ENCODE measurements at places on chromosomes 5 and 9.

GRCh38 chr5:612498-613424 is 621 bp downstream of the CEP72 start:
- no peak for DNase-seq

DNA sequence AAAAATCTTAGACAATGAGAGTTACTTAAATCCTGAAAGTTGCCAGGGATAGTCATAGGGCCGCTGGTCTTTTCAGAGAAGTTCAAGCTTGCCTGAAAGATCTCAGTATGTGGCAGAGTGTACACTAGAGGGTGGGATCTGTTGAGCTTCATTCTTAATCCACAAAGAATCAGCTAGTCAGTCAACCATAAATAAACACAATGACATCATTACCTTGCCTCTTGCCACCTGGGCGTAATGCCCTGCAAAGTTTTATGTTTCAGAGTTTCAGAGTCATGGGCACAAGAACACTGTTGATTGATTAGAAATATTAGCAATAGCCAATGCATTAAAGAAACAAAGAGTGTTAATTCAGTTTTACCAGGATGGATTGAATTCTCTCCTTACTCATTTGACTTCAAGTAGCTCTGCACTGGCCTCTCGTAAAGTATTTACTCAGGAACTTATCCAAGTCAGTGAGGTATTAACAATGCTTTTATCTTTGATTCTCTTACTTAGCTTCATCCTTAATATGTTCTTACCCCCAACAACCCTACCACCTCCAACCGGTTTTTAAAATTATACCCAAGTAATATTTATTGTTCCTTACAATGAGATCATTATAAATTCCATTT is 14.3 kb upstream of the ANXA1 start:
- no peak for DNase-seq

GRCh38 chr9:36100532-36100931 is 36.0 kb upstream of the GLIPR2 start:
- no peak for DNase-seq

DNA sequence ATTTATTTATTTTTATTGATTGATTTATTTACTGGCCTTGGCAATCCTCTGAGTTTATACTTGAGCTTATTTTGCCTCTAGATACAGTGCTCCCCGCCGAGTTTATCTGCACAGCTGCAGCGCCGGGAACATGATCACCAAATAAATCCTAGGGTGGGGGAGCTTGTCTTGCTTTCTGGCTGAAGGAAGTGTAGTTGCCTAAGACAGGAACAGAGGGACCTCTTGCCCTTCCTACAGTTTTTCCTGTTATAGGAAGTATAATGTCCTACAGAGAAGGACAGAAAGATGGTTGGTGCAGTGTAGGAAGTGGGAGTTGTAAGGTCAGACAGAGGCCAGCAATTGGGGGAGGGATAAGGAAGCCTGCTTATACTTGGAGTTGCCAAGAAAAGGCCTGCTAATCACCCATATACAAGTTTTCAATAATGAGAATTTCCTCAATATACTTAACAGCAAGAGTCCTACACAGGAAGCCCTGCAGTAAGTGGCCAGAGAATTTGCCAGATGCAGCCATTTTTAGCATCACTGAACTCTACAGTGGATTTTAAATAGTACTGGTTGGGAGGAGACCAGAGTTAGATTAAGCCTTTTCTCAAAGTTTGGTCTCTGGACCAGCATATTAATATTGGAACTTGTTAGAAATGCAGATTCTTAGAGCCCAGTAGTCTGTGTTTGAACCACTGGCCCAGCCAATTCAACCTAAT is 7.7 kb downstream of the AOPEP start:
- DNase-seq = no peak

GRCh38 chr9:121055642-121056143 is 5.6 kb upstream of the C5 start:
- no peak for DNase-seq

GRCh38 chr9:29969856-29970647 is 2396.8 kb upstream of the C9orf72 start:
- no peak for DNase-seq

DNA sequence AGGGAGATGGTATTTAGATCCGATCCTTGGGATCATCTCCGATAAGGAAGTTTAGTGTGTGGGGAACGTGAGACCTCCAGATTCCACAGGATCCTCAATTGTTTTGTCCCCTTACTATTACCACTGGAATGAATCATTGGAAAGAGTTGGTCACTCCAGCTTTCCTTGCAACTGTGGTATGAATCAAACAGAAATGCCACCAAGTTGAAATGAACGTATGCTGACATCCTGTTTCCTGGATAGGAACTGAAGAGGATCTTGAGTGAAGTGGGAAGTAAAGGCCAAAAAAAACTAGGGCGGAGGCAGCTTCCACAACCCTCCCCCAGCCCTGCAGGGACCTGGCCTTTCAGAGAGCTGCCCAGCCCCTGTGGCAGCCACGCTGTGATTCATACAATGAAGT is 23.9 kb downstream of the IRX1 start:
- DNase-seq = no peak

DNA sequence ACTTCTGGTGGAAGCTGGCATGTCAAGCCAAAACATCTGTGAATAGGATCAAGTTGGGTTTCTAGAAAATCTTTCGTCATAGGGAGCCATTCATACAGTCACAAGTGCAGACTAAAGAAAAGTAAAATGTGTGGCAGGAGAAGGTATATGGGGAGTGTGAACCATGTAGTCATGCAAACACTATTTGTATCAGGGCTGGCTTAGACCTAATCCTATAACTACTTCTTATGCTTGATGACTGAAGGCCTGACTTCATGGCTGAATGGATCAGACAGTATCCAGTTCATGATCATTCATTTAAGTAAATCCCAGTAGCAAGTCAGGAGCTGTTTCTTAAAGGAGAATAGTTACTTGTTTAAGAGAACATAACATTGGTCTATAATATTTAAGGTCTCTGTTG is 63.8 kb upstream of the DAPK1 start:
- DNase-seq = no peak

- no peak for DNase-seq
Measured at GRCh38 chr9:2622461-2623287, 1.1 kb downstream of the VLDLR start.
